ENCODE measurements at places on chromosomes 7 and 10.

DNA sequence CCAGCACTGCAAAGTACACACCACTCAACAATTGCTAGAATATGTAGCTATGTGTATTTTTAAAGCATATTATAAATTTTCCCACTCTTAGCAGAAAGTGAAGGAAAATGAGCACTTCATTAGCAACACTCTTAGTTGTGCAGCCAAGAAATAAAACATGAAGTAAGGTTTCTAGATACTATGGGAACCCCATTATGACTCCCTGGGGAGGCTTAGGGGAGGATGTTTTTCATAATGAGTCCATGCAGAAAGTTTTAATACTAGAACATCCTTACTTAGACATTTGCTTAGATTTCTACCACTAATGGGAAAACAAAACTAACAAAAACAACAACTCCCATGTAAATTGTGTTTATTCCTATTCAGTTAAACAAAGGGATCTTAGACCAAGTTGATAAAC is 148.4 kb upstream of the HDAC9 start:
- no peak for DNase-seq
- H3K27me3 ChIP-seq: no peaks in the 10 kb centered on the region
- no peak overlapping the region for H3K27ac ChIP-seq
- no peaks in the 10 kb centered on the region for H3K36me3 ChIP-seq
- H3K4me3 ChIP-seq: no peak overlapping the region
- no peaks in the 10 kb centered on the region for H3K4me1 ChIP-seq

GRCh38 chr10:110735620-110736027 is 91.5 kb downstream of the RBM20 start:
- H3K4me1 ChIP-seq: no peaks in the 10 kb centered on the region
- no peak overlapping the region for H3K27ac ChIP-seq
- H3K27me3 ChIP-seq: no peaks in the 10 kb centered on the region
- DNase-seq: no peak
- H3K4me3 ChIP-seq: no peak overlapping the region

GRCh38 chr10:68074031-68074774 is 880 bp downstream of the HERC4 start:
- DNase-seq: no peak
- H3K4me1 ChIP-seq: peaks cover 20% of the 10 kb centered on the region
- H3K36me3 ChIP-seq: no peaks in the 10 kb centered on the region
- H3K27ac ChIP-seq: peak overlapping the region; percentile 99
- H3K4me3 ChIP-seq: peak overlapping the region; percentile 99

DNA sequence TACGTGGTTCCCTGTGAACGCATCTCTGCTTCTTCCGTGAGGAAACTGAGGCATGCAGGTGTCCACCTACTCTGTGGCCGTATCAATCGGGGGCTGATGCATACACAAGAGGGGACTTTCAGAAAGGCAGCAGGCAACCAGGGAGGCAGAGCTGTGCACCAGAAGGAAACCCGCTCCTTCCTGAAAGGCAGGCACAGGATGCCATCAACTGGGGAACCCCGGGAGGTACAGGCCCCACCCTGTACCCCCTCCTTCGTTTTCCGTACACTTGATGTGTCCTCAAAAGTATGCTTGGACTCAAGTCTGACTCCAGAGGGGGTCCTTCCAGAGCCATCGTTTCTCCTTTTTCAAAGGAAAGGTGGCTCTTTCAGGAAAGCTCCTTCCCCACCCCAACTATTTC is 59.5 kb downstream of the ASB13 start:
- H3K27ac ChIP-seq: no peak overlapping the region
- DNase-seq: no peak
- no peak overlapping the region for H3K4me3 ChIP-seq
- peaks cover 18% of the 10 kb centered on the region for H3K4me1 ChIP-seq
- H3K27me3 ChIP-seq: no peaks in the 10 kb centered on the region

- no peaks in the 10 kb centered on the region for H3K27me3 ChIP-seq
- H3K27ac ChIP-seq: no peak overlapping the region
- no peaks in the 10 kb centered on the region for H3K4me1 ChIP-seq
- no peak for DNase-seq
- H3K4me3 ChIP-seq: no peak overlapping the region
Measured at GRCh38 chr7:5222841-5223411, 32.9 kb downstream of the WIPI2 start.

GRCh38 chr10:49505076-49505475 is 33.8 kb downstream of the ERCC6 start:
- no peak overlapping the region for H3K4me3 ChIP-seq
- no peaks in the 10 kb centered on the region for H3K27me3 ChIP-seq
- H3K36me3 ChIP-seq: no peaks in the 10 kb centered on the region

DNA sequence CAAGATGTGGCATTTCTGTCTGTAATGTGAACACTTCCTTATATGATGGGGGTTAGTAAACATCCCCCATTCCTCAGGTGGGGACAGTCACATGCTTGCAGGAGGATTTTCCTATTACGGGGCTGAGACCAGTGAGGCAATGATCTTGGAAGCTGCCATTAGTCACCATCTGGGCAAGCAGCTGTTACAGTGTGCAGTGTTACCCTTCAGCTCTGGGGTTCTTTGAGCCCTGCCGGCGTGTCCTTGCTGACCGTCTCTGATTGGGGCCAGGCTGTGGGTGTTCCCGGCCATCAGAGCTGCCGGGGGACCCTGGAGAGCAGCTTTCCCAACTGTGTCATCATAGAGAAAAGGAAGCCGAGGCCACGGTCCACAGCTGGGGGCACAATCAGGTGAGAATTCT is 126.8 kb upstream of the FAM20C start:
- peaks cover 22% of the 10 kb centered on the region for H3K4me1 ChIP-seq
- H3K27ac ChIP-seq: no peak overlapping the region
- no peaks in the 10 kb centered on the region for H3K36me3 ChIP-seq
- no peak for DNase-seq
- no peak overlapping the region for H3K4me3 ChIP-seq

DNA sequence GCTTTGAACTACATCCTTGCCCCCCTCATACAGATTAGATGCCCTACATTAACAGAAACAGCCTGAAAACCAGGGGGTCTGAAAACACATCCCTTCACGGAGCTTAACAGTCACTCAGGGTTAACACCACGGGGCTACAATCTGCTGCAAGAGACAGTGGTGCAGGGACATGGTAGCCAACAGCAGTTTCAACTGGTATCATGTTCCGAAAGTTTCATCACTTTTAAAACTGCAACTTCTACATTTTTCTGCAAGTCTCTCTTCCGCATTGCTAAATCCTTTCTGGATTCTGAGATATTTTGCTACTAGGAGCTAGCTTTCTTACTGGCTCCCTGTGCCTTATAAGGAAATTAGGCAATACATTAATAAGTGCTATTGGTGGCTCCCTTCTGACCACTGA is 92.6 kb downstream of the JAZF1 start:
- no peak overlapping the region for H3K27ac ChIP-seq
- H3K4me3 ChIP-seq: no peak overlapping the region
- DNase-seq: no peak
- peaks cover 10% of the 10 kb centered on the region for H3K4me1 ChIP-seq
- no peaks in the 10 kb centered on the region for H3K36me3 ChIP-seq

GRCh38 chr10:110803830-110804338 is 67.8 kb upstream of the PDCD4 start:
- no peaks in the 10 kb centered on the region for H3K36me3 ChIP-seq
- no peak overlapping the region for H3K4me3 ChIP-seq
- peak overlapping the region; percentile 55 for H3K27ac ChIP-seq
- no peaks in the 10 kb centered on the region for H3K27me3 ChIP-seq

- H3K27ac ChIP-seq: peak overlapping the region; percentile 86
- H3K27me3 ChIP-seq: no peaks in the 10 kb centered on the region
- no peaks in the 10 kb centered on the region for H3K36me3 ChIP-seq
- H3K4me3 ChIP-seq: peak overlapping the region; percentile 84
Measured at GRCh38 chr10:103854265-103854685, 1.1 kb downstream of the SH3PXD2A start.

- H3K27ac ChIP-seq: no peak overlapping the region
- no peaks in the 10 kb centered on the region for H3K27me3 ChIP-seq
- H3K36me3 ChIP-seq: no peaks in the 10 kb centered on the region
Measured at GRCh38 chr10:85927952-85928665, 438.5 kb downstream of the GRID1 start.

- H3K27ac ChIP-seq: no peak overlapping the region
- no peaks in the 10 kb centered on the region for H3K27me3 ChIP-seq
- H3K36me3 ChIP-seq: no peaks in the 10 kb centered on the region
- no peak overlapping the region for H3K4me3 ChIP-seq
- DNase-seq: no peak
- H3K4me1 ChIP-seq: no peaks in the 10 kb centered on the region
Measured at GRCh38 chr10:9992661-9993060, 1025.0 kb upstream of the CELF2 start.

- DNase-seq: no peak
- peaks cover 3% of the 10 kb centered on the region for H3K36me3 ChIP-seq
- no peaks in the 10 kb centered on the region for H3K27me3 ChIP-seq
- no peaks in the 10 kb centered on the region for H3K4me1 ChIP-seq
- H3K4me3 ChIP-seq: no peak overlapping the region
Measured at GRCh38 chr7:26179422-26179821, 21.1 kb downstream of the HNRNPA2B1 start.

GRCh38 chr7:47458057-47458456 is 123.9 kb downstream of the TNS3 start:
- DNase-seq: no peak
- H3K36me3 ChIP-seq: no peaks in the 10 kb centered on the region
- H3K4me3 ChIP-seq: no peak overlapping the region

GRCh38 chr7:141956084-141956483 is 9.3 kb upstream of the CLEC5A start:
- H3K4me3 ChIP-seq: no peak overlapping the region
- no peaks in the 10 kb centered on the region for H3K4me1 ChIP-seq
- no peaks in the 10 kb centered on the region for H3K36me3 ChIP-seq
- DNase-seq: no peak

- H3K36me3 ChIP-seq: no peaks in the 10 kb centered on the region
- no peak overlapping the region for H3K4me3 ChIP-seq
- no peak overlapping the region for H3K27ac ChIP-seq
- H3K27me3 ChIP-seq: no peaks in the 10 kb centered on the region
- no peaks in the 10 kb centered on the region for H3K4me1 ChIP-seq
Measured at GRCh38 chr7:94382132-94382531, 12.6 kb upstream of the COL1A2 start.

DNA sequence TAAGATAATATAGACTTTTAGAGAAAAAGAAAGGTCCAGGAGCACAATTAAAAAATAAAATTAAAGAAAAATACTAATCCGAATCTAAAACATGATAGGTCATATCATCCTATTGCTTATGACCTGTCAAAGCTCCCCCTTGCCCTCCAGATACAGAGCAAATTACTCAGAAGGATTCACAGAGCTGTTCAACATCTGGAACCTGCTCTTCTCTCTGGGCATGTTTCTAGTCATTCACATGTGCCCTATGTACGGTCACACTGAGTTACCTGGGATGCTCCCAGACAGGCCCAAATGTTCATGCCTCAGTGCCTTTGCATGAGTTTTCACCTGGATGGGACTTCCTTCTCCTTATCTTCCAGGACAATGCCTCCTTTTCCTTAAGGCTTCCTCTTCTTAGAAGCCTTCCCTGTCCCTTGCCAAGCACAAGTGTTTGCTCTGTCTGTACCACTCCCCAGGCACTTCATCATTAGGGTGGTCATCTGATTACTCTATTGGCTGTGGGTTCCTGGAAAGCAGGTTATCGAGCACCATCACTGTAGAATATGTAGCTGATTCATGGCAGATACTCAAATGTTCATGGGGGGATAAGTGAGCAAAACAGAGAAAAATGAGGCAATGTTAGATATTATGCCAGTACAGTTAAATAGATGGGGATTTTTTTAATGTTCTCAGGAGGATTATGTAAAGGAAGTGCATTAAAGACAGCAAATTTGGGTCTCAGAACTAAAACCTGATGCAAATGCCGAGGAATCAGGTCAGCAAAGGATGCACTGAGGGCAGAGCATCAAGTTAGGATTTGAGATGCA is 12.0 kb upstream of the AOAH start:
- H3K27ac ChIP-seq: no peak overlapping the region
- H3K4me1 ChIP-seq: no peaks in the 10 kb centered on the region
- H3K4me3 ChIP-seq: no peak overlapping the region
- H3K36me3 ChIP-seq: no peaks in the 10 kb centered on the region
- no peaks in the 10 kb centered on the region for H3K27me3 ChIP-seq
- no peak for DNase-seq

GRCh38 chr7:51352174-51353100 is 35.8 kb upstream of the COBL start:
- DNase-seq: no peak
- H3K4me3 ChIP-seq: no peak overlapping the region
- H3K27me3 ChIP-seq: no peaks in the 10 kb centered on the region

DNA sequence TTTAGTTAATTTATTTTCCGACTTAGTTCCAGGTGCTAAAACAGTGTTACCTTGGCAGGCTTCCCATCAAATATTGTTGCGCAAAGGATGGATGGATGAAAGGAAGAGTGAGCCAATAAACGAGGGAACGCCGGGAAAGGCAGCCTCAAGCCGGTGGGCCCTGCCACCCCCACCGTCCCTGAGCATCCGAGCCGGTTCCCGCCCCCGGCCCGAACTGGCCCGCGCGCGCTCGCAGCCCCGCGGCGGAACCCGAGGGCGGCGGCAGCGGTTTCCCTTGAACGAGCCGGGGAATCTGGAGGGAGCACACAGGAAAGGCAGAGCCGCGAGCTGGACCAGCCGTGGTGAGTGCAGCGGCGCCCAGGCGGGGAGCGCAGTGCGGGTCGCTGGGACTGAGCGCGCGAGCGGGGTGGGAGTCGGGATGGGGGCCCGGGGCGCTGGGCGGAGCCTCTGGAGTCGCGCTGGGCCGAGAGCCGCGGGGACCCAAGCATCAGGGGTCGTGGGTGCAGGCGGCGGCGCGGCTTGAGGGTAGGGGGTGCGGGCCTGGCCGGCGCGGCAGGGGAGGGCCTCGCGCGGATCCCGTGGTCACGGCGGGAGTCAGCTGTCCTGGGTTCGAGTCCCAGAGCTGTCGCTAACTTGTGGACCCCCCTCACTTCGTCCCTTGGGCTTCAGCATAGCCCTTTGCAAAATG is at the start of gene AGK:
Gene AGK, plus strand, starts transcription at position 317 of the 688 bp plus-strand sequence. CDS start 4,057 bp downstream, outside the sequence.
- no peak for DNase-seq
- no peaks in the 10 kb centered on the region for H3K36me3 ChIP-seq
- H3K27ac ChIP-seq: peak within 1 kb of the TSS; percentile 82
- no peaks in the 10 kb centered on the region for H3K27me3 ChIP-seq

DNA sequence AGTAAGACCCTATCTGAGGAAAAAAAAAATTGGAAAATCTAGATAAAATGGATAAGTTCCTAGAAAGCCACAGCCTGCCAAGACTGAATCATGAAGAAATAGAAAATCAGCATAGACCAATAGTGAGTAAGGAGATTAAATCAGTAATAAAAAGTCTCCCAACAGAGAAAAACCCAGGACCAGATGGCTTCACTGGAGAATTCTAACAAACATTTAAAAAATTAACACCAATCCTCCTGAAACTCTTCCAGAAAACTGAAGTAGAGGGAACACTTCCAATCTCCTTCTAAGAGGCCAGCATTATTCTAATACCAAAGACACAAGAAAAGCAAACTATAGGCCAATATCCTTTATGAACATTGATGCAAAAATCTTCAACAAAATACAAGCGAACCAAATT is 8.8 kb upstream of the LIMK1 start:
- no peaks in the 10 kb centered on the region for H3K36me3 ChIP-seq
- DNase-seq: no peak
- H3K27ac ChIP-seq: no peak overlapping the region

DNA sequence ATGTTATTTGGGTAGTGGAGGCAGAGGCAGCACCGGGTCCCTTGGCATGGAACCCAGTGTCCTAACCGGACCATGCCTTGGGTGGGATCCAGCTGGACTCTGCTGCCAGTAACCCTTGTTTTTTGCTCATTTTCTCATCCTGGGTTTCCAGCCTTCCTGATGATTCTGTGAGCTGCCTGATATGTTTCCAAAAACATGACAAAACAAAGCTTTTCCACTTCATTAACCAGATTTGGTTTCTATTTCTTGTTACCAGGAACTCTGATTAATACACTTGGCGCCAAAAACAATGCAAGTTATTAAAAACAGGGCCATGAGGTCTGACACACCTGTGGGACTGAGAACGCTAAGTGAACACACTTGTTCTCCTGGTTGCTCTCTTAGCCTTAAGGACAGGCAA is 32.8 kb upstream of the DLG5 start:
- H3K36me3 ChIP-seq: no peaks in the 10 kb centered on the region
- no peak for DNase-seq
- no peak overlapping the region for H3K4me3 ChIP-seq
- no peaks in the 10 kb centered on the region for H3K27me3 ChIP-seq
